ENCODE measurements at places on chromosomes 4 and X.

GRCh38 chrX:114797494-114797893, 213.6 kb downstream of the HTR2C start:
- no peak for DNase-seq

DNA sequence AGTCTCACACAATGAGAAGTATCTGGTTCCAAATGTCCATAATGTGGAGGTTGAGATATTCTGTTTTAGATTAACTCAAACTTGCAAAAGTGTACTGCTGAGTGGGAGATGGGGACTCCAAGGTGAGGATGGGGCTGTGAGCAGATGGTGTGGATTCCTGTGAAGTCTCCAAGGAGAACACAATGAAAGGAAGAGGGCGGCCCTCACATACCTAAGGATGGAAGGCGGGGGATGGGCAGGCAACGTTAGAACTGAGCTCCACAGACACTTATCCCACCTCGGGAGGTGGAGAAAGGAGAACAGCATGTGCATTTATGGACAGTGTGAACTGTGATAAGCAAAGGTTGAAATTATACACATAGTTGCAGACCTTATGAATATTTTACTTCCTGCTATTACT, 9.9 kb upstream of the SPATA4 start:
- no peak for DNase-seq

DNA sequence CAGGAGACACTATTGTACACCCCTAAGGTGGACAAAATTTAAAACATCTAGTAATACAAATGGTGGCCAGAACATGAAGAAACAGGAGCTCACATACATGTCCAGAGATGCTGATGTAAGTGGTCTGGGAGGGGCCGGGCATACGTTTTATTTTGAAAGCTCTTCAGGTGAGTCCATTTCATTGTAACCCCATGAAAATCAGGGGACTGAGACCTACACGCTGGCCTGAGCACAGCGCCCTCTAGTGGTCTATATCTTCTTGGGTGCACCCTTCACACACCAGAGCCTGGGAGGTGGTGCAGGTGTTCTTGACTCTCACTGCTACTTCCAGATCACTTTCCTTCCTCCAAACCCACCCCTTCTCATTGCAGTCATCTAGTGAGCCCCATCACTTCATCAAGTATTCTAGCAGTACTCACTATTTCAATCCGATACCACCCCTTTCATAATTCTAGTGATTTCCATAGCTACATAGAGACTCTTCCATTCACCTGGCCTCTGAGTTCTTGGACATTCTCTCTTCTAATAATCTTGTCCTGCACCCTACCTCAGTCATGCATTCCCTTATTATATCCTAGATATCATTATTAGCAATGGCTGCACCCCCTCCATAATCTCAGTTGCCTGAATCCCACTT, 4.3 kb upstream of the TLR6 start:
- peak; percentile 23 for DNase-seq

DNA sequence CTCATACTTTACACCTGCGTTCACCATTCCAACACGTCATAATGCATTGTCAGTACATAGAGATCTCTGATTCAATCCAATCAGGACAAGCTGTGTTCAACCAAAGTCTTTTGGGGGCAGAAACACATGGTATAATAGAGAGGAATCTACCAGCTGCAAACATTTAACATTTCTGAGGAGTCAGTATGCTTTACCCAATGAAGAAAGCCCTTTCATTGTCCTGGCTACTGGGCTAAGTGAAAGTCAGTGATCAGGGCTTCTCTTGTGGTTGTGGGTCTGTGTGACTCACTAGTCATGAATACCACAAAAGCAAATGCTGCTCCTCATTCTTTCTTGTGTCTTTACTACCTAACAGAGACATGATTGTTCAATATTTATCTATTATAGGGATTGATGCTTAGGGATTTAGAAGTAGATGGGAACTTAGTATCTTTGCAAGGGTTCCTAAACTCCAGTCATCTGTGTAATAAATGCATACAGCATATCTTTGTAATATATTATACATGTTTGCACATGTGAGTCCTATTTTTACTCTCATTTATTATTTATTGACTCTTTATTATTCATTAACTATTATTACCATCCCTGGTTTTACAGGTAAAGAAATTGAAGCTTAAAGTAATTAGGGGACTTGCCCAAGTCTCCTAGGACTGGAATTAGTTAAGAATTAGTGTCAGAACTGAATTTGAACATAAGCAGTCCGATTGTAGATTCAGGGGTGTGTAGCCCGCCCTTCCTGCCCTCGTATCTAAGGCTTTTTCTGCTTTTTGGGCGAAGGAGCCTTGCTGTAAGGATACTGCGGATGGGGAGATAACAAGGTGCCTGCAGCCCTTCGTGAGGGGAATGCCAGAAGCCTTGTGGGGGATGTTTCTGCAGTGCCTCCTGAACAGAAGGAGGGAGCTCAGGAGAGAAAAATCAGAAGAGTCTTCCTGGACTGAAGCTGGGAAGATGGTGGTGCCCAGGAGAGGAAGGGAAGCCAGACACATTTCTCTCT, 353.1 kb upstream of the BOD1L1 start:
- DNase-seq, result no peak

GRCh38 chr4:94477227-94477626, 25.5 kb downstream of the PDLIM5 start:
- no peak for DNase-seq

DNA sequence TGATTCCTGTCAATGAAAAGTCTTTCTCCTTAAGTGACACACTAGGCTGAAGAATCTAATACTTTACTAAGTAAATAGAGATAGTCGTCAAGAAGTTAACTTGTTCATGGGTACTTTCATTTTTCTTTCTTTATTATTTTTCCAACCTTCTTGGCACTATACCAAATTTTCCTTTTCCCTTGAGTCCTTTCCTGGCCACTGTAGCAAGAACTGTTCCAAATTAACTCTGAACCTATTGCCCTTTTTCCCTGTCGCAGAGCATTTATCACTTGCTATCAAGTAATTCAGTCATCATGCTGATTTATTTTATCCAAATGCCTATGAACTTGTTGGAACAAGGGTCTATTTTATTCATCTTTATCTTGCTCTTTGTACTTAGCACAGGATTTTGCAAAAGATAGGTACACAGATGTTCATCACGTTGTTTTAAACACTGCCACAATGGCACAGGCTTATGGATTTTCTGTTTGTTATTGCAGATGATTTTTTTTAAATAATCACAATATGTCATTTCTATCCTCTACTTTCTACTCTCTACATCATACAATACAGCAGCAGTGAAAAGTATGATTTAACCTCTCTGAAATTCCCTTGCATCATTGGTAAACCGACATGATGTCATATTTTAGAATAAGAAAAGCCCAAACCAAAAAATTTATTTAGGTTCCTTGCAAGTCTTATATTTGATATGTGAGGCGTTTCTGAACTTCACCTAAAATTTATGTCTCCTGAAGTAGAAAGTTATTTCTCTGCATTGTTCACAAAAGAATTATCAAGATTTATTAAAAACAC, 2352.3 kb downstream of the PCDH7 start:
- DNase-seq, result no peak

- DNase-seq, result no peak
These were observed 26.5 kb upstream of the NEIL3 start for GRCh38 chr4:177283167-177283566.

- no peak for DNase-seq
These were observed 755.8 kb downstream of the RPA4 start for GRCh38 chrX:97639526-97639925.

Measured in stimulated activated CD8-positive, alpha-beta memory T cell treated with anti-CD3 and anti-CD28 coated beads, Interleukin-4, amount 100 ng/mL, for 24 hours (primary cell).